Thoracic aorta (tissue), 2 donors: ENCODE measurements at places on chromosomes 12 and 14. TPM values are rescaled to one million over a fixed set of nuclear protein-coding genes. Genes with fewer than 3 reads are reported as not detected.

TSPAN11 gene
- total RNA-seq, result 3.0 TPM

ASCL1 gene
- not detected for total RNA-seq

SALL2 gene
- total RNA-seq, result 11.3 TPM

RPL36AL gene
- 120 TPM for total RNA-seq

MYO1H gene
- total RNA-seq, result not detected

LMNTD1 gene
- total RNA-seq, result not detected

KLRC1 gene
- total RNA-seq, result not detected

SPIC gene
- not detected for total RNA-seq

PDZRN4 gene
- 12.5 TPM for total RNA-seq

KRT83 gene
- total RNA-seq, result not detected

SPX gene
- total RNA-seq, result not detected

ZNF219 gene
- 74.2 TPM for total RNA-seq

DNA sequence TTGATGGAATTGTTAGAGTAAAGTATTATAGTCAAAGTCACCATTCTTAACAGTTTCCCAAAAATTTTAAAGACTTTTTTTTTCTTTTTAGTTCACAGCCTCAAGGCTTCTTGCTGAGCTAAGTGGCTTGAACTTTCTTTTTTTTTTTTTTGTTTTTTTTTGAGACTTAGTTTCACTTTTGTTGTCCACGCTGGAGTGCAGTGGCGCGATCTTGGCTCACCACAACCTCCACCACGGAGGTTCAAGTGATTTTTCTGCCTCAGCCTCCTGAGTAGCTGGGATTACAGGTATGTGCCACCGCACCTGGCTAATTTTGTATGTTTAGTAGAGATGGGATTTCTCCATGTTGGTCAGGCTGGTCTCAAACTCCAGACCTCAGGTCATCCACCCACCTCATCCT lies 92.8 kb downstream of the SETD3 start:
- H3K4me1 ChIP-seq, result no peaks in the 10 kb centered on the region
- no peak for DNase-seq
- H3K27ac ChIP-seq, result no peak overlapping the region
- no peaks in the 10 kb centered on the region for H3K27me3 ChIP-seq
- H3K4me3 ChIP-seq, result no peak overlapping the region

DNA sequence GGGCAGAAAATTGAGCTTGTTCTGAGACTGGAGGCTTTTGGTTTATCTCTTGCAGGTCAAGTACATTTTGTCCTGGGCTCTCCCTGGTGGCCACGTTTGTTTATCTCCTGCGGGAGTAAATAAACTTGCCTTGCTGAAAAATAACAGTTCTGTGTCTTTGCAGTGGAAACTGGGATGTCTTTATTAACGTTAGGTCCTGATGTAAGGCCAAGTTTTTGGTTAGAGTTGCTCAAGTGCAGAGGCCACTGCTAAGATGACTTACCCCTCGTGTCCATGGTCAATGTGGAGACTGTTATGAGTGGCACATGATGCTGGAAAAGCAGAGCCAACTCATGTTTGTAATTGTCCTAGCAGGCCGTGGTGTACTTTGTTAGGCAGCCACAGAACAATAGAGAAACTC lies 3.8 kb downstream of the PTPN11 start:
- H3K27ac ChIP-seq, result no peak overlapping the region
- no peaks in the 10 kb centered on the region for H3K27me3 ChIP-seq
- H3K36me3 ChIP-seq, result no peaks in the 10 kb centered on the region
- H3K4me3 ChIP-seq, result no peak overlapping the region
- DNase-seq, result no peak

DNA sequence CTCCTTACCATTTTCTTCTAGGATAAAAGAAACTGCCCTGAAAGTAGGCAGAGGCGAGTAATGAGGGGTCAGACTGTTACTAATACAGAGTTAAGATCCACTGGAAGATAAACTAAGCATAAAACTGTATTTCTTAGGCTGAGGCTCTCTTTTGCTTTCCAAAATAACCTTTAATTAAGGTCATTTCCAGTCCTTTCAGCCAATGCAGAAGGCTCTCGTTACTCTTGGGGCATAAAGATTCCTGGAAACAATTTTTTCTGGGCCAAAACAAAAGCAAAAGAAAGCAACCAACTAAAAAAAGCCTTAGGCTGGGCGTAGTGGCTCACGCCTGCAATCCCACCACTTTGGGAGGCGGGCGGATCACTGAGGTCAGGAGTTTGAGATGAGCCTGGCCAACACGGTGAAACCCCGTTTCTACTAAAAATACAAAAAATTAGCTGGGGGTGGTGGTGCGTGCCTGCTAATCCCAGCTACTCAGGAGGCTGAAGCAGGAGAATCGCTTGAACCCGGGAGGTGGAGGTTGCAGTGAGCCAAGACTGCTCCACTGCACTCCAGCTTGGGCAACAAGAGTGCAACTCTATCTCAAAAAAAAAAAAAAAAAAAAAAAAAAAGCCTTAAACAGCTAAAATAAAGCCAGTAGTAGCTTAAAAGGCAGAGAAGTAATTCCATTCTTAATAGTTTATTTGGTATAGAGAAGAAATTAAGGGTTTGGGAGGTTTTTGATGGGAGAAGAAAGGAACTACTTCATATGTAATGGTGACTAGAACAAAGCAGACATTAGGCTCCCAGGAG lies 68.9 kb upstream of the STAC3 start:
- DNase-seq, result no peak
- H3K27me3 ChIP-seq, result no peaks in the 10 kb centered on the region
- no peaks in the 10 kb centered on the region for H3K36me3 ChIP-seq
- H3K27ac ChIP-seq, result peak overlapping the region; percentile 27
- H3K4me3 ChIP-seq, result no peak overlapping the region

DNA sequence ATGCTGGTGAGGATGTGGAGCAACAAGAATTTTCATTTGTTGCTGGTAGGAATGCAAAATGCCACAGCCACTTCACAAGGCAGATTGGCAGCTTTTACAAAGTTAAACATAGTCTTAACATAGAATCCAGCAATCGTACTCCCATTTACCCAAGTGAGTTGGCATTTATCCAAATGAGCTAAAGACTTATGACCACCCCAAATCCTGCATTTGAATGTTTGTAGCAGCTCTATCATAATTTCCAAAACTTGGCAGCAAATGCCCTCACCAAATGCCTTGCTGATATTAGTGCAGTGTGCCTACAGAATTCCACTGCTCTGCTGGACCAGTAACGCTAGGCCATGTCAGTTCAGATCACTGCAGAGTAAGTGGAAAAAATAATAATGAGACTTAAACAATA lies 120.7 kb upstream of the AMIGO2 start:
- no peak overlapping the region for H3K27ac ChIP-seq
- no peaks in the 10 kb centered on the region for H3K27me3 ChIP-seq
- no peaks in the 10 kb centered on the region for H3K36me3 ChIP-seq

DNA sequence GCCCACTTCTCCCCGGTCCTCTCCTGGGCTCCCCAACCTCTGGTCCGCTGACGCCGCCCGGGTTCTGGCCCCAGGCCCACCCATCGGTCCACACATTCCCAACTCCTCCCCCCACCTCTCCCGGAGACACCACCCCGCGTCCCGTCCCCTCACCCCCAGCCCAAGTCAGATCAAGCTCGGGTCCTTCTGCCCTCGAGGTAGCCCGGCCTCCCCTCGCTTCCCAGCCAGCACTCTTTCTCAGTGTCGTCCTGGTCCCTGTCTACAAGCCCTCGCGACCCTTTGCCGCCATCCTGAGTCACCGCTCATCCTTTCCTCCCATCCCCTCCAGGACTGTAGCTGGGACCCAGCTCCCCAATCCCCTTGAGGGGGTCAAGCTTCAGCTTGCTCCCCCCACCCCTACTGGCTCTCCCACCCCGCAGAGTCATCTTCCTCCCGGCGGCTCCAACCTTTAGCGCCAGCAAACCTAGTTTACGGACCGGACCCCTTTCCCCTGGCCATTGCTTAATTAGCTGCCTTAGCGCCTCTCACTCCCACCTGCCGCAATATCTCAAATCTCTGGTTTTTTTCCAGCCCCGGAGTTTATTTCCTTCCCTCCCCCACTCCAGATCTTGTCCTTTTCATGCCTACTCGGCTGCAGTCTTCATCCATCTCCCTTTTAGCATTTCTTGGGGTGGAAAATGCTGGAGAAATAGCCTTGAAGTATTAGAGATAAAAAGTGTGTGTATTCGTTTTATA lies 1.1 kb downstream of the PPP4R4 start:
- no peak overlapping the region for H3K27ac ChIP-seq
- no peak for DNase-seq
- H3K27me3 ChIP-seq, result peaks cover 8% of the 10 kb centered on the region

DNA sequence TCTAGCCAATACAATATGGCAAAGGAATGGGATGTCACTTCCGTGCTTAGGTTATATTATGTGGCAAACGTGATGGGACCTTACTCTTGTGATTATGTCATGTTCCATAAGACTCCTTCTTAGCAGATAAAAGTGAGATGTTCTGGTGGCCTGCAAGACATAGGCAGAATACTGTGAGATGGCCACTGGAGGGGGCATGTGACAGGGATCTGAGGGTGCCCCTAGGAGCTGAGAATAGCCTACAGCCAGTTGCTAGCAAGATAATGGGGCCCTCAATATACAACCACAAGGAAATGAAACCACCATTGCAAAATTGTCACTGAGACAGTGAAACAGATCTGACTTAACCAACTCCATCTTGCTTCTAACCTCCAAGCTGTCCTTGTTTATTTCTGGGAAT lies 151.4 kb upstream of the SSTR1 start:
- H3K4me1 ChIP-seq, result no peaks in the 10 kb centered on the region
- no peak overlapping the region for H3K4me3 ChIP-seq
- no peak for DNase-seq

DNA sequence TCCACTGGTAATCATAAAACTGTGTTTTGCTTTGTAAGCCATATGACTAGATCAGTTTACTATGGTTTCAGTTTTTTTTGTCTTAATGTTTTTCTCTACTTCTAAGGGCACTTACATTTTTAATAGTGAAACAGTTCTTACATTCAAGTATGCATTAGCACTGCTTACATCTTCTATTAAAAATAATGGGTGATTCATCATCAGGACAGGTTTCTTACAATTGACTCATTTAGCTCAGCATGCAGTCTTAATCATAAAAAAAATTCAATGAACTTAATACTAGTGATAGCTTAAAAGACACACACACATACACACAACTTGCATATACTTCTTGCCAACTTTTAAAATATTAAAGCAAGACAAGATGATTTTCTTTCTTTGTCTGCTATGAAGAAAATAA lies 845.7 kb upstream of the USP15 start:
- no peaks in the 10 kb centered on the region for H3K27me3 ChIP-seq
- H3K4me3 ChIP-seq, result no peak overlapping the region

DNA sequence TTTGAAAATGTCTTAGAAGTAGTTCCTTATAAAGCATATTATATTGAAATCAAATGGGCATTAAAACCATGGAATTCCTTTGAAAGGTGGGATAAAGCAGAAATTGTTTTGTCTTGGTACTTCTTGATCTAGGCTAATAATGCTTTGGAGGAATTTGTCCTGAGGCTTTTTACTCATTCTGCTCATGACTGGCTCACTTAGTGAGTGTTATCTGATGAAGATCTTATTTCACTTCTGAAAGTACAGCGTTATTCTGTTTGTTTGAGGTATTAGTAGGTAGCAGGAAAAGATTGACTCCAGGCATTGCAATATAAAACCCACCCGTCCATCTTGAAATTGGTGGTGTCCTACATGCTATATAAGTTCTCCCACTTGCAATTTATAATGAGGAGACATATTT lies 5.5 kb downstream of the C12orf71 start:
- H3K4me3 ChIP-seq, result no peak overlapping the region
- DNase-seq, result no peak
- H3K27ac ChIP-seq, result no peak overlapping the region
- no peaks in the 10 kb centered on the region for H3K4me1 ChIP-seq
- no peaks in the 10 kb centered on the region for H3K27me3 ChIP-seq

GRCh38 chr14:57068511-57068910 lies 200.2 kb downstream of the EXOC5 start:
- no peaks in the 10 kb centered on the region for H3K36me3 ChIP-seq
- H3K4me3 ChIP-seq, result no peak overlapping the region
- H3K4me1 ChIP-seq, result no peaks in the 10 kb centered on the region
- H3K27me3 ChIP-seq, result no peaks in the 10 kb centered on the region
- DNase-seq, result no peak

DNA sequence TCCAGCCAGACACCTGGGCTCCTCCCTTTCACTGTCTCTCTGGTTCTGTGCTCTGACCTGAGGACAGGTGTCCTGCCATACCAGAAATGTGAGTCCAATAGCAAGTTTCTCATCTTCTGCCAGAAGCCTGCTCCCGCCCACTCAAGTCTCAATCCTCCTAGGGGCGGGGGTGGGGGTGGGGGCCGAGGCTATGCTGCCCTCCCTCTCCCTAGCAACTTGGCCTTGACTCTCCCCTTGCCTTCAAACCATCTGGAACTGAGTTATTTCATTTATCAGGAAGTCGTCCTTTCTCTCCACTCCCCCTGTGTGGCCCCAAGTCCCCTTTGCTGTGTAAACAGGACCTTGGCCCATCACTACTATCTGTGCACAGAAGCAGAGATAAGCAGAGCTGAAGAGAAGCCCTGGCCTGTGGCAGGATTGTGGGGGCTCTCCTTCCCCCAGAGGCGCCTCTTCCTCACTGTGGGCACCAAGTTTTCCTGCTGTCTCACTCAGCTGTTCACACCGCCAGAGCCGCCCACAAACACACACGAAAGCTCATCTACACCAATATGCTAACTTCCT lies 117.1 kb downstream of the DPF3 start:
- no peak overlapping the region for H3K27ac ChIP-seq
- H3K36me3 ChIP-seq, result no peaks in the 10 kb centered on the region
- DNase-seq, result no peak
- no peak overlapping the region for H3K4me3 ChIP-seq

DNA sequence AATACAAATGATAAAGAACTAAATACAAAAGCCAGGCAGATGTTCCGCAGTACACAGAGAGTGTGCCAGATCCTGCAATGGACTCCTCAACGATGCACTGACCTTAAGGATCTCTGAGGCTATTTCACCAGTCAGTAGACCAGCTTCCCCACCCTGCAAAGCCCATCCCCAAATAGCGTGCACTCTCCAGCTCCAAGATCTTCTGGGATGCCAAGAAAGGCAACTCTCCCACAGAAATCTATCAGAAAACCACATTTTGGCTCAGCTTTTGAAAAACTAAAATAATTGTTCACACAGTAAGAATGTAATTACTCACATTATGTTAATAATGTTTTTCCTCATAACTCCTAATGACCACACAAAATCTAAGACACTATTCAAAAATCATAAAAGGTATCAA lies 90.4 kb downstream of the PPP2R5E start:
- H3K4me1 ChIP-seq, result peaks cover 10% of the 10 kb centered on the region
- H3K4me3 ChIP-seq, result no peak overlapping the region
- no peak for DNase-seq
- no peak overlapping the region for H3K27ac ChIP-seq
- H3K27me3 ChIP-seq, result no peaks in the 10 kb centered on the region

GRCh38 chr14:91317381-91318308 lies 73.1 kb upstream of the GPR68 start:
- no peak overlapping the region for H3K4me3 ChIP-seq
- peaks cover 10% of the 10 kb centered on the region for H3K4me1 ChIP-seq
- H3K27me3 ChIP-seq, result no peaks in the 10 kb centered on the region
- no peak for DNase-seq

DNA sequence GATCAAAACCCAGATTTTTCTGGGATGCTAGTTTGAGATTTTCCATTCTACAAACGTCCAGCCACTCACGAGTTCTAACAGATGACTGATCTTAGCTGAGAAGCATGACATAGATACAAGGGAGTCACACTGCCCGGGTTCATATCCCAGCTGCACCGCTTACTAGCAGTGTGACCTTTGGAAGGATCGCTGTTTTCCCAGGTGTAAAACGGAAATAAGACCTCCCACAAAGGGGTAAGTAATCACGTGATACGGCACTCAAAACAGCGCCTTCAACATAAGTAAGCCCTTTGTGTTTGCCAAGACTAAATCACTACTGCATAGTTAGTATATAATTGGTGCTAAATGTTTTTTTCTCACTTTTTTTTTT lies 624 bp upstream of the PWP1 start:
- H3K36me3 ChIP-seq, result peaks cover 15% of the 10 kb centered on the region
- DNase-seq, result no peak
- peaks cover 6% of the 10 kb centered on the region for H3K4me1 ChIP-seq
- H3K27ac ChIP-seq, result peak overlapping the region; percentile 71
- H3K27me3 ChIP-seq, result no peaks in the 10 kb centered on the region
